ENCODE measurements at places on chromosomes 12 and 14.

DNA sequence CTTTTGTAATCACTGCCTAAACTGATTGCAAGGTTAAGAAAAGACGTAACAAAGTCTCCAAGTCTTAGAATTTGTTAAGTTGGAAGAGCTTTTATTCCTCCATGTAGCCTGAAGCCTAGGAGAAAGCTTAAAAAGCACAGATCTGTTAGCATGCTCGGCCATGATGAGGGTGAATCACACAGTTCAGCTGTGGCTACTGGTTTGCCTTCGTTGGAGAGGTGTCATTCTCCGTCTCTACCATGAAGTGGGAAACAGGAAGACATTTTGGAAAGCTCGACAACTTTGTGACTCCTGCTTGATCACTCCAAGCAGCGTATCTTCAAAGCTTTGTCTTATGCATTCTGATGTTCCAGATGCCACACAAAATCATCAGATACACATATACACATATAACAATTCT lies 27.1 kb downstream of the DCP1B start:
- no peak for DNase-seq

DNA sequence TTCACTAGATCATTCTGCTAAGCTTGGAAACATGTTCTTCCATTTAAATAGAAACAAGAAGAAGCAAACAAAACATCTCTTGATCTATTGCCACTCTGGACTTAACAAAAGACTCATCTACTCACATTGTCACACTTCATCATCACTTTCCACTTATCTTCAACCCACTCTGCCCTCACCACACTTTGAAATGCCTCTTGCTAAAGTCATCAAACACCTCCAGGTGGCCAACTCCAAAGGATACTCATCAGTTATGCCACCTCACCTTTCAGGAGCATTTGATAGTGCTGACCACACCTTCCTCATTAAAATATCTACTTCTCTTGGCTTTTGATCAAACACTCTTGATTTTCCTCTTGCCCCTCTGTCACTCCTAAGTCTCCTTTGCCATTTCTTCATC lies 7.2 kb downstream of the EFCAB11 start:
- no peak for DNase-seq

GRCh38 chr14:34951286-34951685 lies 31.5 kb upstream of the SRP54 start:
- DNase-seq = no peak

GRCh38 chr14:31118892-31119291 lies 88.7 kb downstream of the HECTD1 start:
- no peak for DNase-seq

- DNase-seq = no peak
Measured at GRCh38 chr14:99359906-99360305, 87.9 kb upstream of the BCL11B start.

- DNase-seq = no peak
Measured at GRCh38 chr12:49667325-49668090, 39.7 kb downstream of the FMNL3 start.

GRCh38 chr12:75011120-75011519 lies 198.5 kb downstream of the KCNC2 start:
- DNase-seq = no peak

DNA sequence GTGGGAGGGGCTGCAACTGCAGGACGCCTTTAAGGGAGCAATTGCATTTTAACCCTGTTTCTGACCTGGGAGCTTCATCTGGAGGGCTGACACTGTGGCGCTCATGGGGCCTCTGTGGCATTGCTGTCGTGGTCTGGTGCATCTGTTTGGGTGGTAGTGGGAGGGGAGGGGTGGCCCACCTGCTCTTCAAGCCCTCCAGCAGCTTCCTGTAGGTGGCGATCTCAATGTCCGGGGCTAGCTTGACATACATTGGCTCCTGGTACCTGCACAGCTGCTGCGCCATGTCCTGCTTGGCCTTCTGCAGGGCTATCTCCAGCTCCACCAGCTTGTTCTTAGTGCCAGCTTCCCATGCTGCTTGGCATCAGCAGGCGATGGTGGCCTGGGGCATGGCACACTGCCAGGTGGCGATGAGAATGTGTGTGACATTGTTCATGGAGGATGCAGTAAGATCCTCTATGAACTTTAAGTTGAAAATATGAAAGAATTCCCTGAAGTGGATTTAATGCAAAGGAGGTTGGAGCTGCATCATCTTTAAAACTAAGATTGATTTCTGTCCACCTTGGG lies 7.7 kb upstream of the KRT82 start:
- no peak for DNase-seq

GRCh38 chr12:2696136-2696535 lies 98.6 kb upstream of the FKBP4 start:
- no peak for DNase-seq

GRCh38 chr12:31773223-31773750 lies 44.5 kb upstream of the AMN1 start:
- DNase-seq = no peak

DNA sequence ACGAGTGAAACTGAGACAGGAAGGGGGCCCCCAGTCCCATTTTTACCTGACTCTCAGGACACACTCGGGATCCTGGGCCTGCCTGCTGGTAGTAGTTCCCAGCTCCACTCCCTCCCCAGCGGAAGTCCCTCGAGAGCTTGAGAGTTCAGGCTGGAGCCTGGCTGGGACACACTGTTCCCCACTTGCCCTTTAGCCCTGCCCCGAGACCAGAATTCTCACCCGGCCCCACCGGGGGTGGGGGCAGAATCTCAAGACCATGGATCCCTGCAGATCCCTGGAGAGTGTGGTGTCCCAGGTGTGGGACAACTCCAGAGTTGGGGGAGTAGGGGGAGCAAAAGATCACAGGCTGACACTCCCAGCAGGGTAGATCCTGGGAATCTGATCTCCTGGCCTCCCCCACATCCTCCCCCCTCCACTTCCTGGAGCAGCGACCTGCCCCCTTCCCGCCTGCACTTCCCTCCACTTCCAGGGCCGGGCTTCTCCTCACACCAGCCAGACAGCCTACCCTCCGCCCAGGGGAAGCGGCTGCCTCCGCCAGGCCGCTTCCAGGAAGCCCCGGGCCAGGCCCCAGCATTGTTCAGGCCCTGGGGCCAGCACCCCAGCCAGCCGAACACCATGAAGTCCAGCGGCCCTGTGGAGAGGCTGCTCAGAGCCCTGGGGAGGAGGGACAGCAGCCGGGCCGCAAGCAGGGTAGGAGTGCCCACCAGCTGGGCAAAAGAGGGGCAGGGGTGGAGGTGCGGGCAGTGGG lies at the start of gene TNS2:
Gene TNS2, plus strand, starts transcription at position 495 of the 748 bp plus-strand sequence. Its CDS starts 121 bp downstream, at position 616.
- DNase-seq = no peak

GRCh38 chr12:113463746-113464451 lies 7.8 kb downstream of the LHX5 start:
- no peak for DNase-seq

DNA sequence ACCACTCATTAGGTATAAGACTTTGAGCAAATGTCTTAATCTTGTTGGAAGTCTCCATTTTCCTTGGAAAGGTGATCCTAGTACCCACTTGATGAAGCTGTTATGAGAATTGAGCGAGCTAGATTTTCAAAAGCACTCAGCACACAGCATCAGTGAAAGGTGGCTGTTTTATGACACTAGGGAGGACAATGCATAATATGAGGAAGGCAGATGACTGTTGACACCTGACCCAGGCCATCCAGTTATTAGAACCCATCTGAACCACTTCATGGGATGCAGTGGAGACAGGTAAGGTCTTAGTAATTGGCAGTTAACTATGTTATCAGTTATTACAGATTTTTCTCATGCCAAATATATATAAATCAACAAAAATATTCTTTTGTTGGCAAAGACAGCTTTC lies 369.9 kb upstream of the PDE3A start:
- DNase-seq = no peak

- no peak for DNase-seq
Measured at GRCh38 chr12:32454075-32454474, 54.7 kb downstream of the FGD4 start.

DNA sequence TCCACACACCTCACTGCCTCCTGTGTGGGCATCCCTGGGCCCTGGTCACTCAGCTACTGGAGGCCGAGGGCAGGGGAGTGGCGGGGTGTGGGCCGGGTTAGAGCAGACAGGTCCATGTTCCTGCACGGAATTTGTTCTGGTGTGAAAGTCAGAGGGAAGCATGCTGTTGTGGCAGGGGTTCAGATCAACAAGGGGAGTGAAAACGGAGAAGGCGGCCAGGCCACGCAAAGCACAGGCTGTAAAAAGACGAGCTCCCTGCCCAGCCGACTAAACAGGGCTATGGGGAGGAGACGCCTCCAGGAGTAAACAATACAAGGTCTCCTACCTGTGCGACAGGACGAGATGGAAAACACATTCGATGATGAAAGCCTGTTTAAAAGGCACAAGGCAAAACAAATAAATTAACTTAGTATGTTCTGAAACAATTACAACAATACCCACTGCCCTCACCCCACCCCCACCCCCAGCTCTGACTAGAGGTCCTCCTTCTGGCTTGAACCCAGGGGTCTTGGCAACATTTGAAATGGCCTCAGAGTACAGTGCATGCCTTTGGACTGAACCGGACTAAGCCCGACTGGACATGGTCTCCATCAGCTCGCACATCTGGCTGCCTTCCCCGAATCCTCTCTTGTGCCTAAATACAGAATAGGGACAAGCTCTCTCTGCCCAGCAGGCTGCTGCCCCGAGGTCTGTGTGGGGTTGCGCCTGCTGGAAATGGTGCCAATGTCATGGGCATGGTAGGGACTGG lies 274.9 kb upstream of the DIO3 start:
- DNase-seq = no peak

- no peak for DNase-seq
Measured at GRCh38 chr12:94839347-94839746, 164.2 kb downstream of the NDUFA12 start.

GRCh38 chr12:129160282-129160681 lies 307.0 kb downstream of the GLT1D1 start:
- DNase-seq = no peak

GRCh38 chr12:5439371-5439771 lies 7.5 kb downstream of the NTF3 start:
- DNase-seq = no peak

GRCh38 chr12:22935501-22935900 lies 310.5 kb downstream of the ETNK1 start:
- no peak for DNase-seq

GRCh38 chr12:100168562-100168961 lies 25.9 kb upstream of the BLTP3B start:
- no peak for DNase-seq

DNA sequence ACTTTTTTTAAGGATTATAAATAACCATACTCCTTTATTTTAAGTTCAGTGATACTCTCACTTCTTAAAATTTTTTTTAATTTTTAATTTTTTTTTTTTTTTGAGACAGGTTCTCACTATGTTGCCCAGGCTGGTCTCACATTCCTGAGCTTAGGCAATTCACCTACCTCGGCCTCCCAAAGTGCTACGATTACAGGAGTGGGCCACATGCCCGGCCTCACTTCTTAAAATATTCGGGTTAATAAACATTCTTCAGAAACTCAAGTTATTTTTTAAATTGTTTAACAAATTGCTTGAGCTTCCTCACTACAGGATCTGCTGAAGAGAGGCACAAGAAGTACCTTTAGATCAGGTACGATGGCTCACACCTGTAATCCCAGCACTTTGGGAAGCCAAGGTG lies 4.3 kb upstream of the SRP54 start:
- DNase-seq = no peak
